ENCODE measurements at places on chromosomes 2 and 18.

- peak; percentile 25 for DNase-seq
Observed at GRCh38 chr2:213151437-213152064, at the start of gene IKZF2. IKZF2 (minus strand) TSS chr2:213151612; CDS start chr2:213148629, 2,983 bp downstream.

GRCh38 chr2:46364797-46365457 is 67.7 kb downstream of the EPAS1 start:
- no peak for DNase-seq

DNA sequence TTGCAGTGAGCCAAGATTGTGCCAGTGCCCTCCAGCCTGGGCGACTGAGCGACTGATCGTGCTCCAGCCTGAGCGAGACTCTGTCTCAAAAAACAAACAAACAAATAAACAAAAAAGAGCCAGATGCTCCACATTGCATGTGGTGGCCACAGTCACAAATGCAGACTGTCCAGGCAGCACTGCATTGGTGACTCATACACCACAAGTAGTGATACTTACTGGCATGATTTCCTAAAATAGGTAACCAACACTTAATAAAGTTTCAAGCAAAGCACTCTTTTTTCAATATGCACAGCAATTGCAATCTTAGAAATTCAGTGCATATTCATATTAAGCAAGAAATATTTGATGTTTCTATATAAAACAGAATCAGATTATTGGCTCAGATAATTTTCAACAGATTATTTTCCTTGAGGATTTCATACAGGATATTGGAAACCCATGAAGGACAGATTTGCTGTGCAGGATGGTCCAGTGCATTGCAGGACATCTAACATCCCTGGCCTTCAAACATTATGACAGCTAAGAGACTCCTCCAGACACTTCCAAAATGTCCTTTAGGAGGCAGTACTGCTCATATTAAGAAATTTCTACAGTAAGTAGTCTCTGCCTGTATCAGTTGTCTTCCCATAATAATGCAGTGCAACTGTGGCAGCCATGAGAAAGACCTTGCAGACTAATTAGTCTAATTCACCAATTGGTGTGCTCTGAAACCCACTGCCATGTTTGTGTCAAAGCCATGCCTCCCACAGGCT is 10.5 kb upstream of the SLC1A4 start:
- DNase-seq: no peak

DNA sequence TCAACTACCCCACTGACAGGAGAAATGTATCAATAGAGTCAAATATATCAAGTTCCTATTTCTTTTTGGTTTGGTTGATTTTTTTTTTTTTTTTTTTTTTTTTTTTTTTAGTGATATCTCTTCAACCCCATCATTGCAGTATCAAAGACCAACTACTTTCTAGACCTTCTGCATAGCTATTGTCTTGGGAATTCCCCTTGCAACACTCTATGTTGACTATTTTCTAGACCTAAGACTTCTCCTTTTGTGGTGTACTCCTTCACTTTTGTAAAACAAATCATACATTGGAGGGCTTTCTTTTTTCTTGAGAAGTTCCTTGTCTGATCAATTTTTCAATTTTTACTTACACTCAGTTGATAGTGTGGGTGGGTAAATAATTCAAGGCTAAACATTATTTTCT is 46.5 kb upstream of the NR4A2 start:
- no peak for DNase-seq

- no peak for DNase-seq
Observed at GRCh38 chr2:42876326-42876751, 84.0 kb upstream of the HAAO start.

GRCh38 chr2:106963156-106963555 is 77.2 kb upstream of the ST6GAL2 start:
- DNase-seq: no peak

DNA sequence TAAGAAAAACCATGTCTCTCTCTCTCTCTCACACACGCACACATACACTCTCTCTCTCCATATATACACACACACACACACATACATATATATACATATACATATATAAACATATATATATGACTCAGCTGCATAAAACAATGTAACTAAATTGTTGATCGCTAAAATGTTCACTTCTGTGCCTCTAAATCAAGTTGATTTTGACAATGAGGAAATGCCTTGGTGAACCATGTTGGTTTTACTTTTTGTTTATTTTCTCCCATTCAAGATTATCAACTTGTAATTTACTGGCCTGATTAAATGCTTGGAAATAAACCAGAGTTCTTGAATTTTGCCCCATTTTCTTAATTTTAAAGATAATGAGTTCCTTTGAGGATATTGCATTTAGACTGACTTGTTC is 500.4 kb downstream of the PARD3B start:
- DNase-seq: no peak

- no peak for DNase-seq
Observed at GRCh38 chr2:120396013-120396860, 50.3 kb downstream of the INHBB start.

All from stimulated activated CD4-positive, alpha-beta T cell treated with anti-CD3 and anti-CD28 coated beads, Interleukin-1b, Interleukin-23, amount 100 ng/mL, for 1 hour (primary cell).